ENCODE measurements at places on chromosomes 6 and 20.

DNA sequence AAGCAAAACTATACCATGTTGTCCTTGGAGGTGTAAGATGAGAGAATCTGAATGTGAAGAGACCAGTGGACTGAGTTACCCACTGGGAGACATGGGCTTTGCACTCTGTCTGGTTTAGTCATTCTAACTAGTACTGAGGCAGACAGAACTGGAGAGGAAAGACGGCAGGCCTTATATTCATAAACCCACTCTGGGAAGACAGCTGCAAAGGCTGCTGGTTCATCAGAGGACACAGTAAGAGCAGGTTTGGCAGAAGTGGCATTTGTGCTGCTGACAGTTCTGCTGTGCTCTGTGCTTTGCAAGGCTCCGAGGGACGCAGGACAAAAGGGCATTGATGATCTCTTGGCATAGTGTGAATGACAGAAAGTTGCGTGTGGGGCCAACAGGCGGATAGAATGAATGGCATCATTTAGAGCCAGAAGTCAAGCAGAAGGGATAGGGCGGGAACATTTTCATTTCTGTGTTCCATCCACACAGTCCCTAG, 142.3 kb upstream of the TENT5A start:
- no peak for DNase-seq

DNA sequence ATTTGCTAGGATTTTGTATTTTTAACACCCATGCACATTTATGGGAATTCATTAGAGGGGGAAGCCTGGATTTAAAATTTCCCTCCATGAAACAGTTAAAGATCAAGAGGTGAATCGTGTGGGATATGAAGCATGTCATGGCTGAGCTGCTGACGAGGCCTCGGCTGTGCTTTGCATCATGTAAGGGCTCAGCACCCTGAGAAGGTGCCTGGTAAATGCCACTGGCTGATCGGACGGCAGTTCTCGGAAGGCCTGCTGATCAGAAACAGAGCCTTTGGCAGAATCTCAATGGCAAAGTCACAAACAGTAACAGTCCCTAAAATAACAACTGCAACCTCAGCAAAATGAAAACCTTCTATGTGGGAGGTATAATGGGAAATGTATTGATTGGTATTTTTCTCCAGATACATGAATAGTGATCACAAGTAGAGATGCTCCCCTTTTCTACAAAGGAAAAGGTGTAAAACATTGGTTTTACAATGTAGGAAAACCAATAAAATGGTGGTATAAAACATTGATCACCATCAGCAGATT, 53.0 kb upstream of the FUCA2 start:
- no peak for DNase-seq

- DNase-seq, result no peak
These were observed 269.9 kb upstream of the AGPAT4 start for GRCh38 chr6:161543684-161544309.

- DNase-seq, result no peak
These were observed 25.9 kb downstream of the LYRM4 start for GRCh38 chr6:5234874-5235273.

DNA sequence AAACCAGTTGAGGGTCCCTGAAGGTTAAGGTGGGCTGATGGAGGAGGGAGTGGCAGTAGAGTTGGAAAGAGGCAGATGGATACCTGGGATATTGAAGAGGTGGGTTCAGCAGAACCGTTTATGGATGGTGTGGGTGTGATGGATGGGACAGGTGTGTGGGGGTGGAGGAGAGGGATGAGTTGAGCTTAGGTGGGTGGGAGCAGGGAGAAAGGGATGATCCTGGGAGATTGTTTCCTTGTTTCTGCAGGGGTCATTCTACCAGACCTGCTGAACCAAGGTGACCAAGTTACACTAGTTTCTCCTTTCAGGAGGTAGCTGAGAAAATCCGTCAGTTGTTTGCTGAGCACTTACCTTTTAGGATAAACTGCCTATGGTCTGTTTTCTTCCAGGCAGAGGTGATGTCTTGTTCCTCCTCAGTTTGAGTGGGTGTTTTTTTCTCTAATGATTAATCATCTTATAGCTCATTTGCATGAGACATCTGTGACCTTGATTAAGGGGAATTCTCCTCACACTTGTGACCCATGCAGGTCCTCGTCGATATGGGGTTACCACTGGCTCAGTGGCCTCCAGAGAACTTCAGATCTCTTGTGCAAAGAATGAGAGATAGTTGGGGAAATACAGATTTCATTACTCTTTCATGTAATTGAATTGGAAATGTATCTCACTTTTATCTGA, 53.0 kb downstream of the FARS2 start:
- no peak for DNase-seq

- DNase-seq, result no peak
These were observed 22.3 kb upstream of the BCAS4 start for GRCh38 chr20:50772420-50773185.

DNA sequence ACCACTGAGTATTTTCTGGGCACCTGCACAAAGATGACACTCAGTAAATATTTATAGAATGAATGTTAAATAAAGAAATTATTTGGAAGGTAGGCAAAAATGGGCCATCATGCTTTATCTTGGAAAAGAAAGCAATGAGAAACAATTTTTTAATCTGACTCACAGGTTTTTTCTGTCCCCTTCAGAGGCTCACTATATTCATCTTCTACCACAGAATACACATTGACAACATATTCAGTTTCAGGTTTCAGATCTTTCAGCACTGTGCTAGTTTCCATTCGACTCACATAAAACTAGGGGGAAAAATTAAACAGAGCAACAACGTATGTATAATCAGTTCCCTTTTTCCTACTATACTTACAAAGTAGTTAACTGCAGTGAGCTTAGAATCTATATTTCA, 58.3 kb downstream of the COL12A1 start:
- DNase-seq, result no peak

- no peak for DNase-seq
These were observed 217.5 kb upstream of the TCF21 start for GRCh38 chr6:133671376-133671775.

DNA sequence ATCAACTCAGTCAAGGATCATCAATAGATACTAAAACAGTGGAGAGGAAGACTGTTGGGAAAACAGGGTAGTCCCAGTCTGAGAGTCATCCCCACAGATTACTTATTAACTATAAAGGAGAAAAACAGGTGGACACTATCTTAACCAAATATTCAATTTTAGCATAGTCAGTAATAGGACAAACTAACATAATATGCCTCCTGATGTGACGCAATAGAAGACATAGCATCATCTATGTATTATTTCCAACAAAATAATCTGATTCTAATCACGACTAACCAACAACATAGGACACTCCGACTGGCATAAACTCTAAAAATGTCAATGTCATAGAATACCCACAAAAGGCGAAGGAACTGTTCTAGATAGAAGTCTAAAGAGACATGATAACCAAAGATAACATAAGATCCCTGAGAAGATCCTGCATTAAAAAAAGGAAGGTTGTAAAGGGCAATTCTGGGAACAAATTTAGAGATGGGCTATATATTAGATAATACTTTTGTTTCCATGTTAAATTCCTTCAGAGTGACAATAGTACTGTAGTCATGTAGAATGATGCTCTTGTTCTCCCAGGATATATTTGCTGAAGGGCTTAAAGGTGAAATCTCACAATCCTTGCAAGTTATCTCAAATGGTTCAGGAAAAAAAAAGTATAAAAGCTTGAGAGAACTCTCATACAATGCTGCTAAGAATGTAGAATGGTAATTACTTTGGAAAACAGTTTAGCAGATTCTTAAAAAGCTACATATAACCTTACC, 28.9 kb downstream of the ILRUN start:
- no peak for DNase-seq

DNA sequence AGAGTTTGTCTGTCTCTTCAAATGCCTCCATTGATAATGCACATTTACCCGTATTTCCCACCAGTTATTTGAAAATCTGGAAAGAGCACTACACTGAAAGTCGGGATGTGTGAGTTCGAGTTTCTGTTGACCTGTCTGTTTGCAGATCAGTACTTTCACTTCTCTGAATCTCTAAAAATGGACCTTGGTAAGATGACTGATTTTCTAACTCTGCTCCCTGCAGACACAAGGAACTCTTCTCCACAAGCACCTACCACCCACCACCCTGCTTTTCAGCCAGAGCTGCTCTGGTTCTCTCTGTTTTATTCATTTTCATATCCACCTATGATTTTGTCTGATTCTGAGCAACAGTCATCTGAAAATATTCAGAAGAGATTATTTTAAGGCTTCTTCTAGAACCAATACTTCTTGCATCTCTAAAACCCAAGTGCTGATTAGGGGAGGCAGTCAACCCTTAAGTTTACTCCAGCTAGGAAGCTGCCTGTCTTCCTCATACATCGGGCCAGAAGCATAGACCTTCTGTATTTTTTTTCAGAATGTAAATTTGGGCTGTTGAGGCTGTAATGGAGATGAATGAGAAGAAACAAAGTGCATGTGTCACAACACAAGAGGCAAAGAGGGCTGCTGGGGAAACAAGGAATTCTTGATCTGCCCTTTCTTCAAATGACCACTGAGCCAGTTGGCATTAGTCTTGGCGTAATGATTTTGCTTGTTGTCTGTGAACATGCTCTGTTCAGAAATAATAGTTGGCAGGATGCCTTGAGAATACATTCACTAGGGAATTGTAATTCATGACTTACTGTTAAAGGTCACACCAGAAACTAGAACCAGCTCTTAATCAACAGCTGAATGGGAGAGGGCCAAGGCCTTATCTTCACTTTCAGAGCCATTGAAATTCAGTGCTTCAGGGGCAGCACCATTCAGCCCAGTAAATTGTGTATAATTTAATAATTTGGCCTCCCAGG, 85.4 kb upstream of the MYLIP start:
- no peak for DNase-seq

DNA sequence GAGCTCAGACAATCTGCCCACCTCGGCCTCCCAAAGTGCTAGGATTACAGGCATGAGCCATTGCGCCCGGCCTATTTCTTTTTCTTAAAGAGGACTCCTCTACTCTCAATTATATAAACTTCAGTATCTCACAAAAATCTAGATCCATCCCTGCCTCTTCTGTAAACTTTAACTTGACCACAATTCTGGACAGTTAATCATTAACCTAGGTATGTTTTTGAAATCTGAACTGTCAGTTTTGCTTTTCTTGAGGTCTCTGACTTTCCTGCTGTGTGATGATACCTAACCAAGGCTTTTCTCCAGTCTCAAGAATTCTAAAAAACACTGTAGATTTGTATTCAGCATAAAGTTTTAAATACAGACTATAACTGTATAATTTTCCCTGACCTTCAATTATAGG, 388.2 kb upstream of the SYNCRIP start:
- DNase-seq, result no peak

DNA sequence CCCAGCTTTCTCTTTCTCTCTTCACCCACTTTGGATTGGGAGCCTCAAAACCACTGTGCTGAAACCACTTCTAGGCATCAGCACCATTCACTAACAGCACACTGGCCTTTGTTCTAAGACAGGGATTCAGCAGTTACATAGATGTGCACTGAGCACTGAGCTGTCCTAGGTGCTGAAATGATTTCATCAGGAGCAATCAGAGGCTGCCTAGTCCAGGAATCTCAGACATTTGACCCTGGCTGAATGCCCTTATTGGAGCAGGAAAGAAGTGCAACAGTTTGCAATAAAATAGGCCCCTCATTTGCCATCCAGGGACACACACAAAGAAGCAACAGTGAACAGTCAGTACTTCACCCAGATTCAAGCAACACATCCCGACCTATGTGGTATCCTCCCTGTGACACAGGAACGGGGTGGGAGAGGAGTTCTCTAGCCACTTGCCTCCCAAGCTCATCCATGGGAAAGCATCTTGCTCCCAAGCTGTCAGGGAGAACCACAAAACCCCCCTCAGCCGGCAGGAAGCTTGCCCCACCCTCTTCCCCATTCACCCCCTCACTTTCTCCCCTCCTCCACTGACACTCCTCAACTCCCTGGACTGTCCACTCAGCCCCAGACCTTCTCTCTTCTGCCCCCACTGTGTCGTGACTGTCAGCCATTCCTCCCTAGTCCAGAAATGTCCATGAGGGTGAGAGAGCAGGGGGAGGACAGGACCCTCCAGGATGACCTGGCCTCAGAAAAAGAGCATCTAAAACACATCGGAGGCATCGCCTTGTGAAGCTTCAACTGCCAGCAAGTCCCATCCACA, 304.4 kb downstream of the PREX1 start:
- no peak for DNase-seq

DNA sequence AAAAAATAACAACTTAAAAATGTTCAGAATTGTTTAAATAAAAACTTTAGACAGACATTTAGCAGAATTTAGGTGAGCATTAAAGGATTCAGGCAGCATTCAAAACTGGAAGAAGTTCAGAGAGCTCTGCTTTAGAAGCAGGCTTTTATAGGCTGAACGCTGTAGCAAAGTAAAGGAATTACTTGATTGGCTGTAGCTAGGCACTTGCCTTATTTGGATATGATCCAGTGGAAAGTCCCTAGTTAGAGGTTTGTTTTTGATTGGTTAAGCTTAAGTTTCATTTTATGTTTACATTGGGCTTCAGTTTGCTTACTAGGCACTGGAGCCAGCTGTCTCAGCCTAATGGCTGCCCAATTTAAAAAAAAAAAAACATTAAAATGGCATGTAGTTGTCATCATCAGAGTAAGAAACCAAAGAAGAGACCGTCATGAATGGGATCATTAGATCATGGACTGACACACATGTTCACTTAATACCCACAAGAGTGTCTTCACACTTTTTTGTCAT, 65.1 kb downstream of the CBFA2T2 start:
- peak; percentile 97 for DNase-seq

GRCh38 chr6:55319961-55320695, 7.1 kb upstream of the GFRAL start:
- DNase-seq, result no peak

DNA sequence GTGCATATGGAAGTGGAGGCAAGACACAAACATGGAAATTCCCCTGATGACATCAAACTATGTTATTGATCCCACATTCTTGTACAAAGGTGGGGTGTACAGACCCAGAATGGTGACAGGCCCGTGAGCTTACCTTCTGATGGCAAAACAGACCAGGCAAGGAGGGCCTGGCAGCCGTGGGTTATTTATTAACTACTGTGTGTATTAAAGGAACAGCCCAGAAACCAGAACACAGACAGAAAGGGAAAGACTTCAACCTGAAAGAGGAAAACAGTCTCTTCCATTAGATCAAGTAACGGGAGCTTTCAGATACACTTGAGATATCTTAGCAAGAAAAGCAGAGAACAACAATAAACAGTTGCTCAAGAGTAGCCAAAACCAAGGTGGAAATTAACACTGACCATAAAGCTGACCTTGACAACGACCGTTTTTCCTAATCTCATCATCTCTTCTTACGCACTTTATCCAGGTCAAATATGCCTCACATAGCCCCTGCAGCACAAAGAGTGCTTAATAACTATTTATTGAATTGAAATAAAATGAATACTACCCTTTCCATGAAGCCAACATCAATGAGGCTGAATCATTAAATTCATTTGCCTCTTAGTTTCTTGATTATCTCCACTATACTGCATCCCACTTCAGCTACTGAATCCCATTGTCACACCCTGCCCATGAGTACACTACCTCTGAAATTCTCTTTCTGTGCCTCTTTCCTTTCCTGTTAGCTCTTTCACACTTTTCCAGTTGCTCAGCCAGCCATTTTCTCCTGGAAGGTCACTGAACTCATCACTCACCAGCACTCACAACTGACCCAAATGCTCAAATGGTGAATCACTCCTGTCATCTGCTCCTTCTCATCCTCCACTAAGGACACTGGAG, 67.4 kb downstream of the MOXD1 start:
- no peak for DNase-seq

- no peak for DNase-seq
These were observed at the start of gene HLA-DQA2 for GRCh38 chr6:32741031-32741960. Gene HLA-DQA2 (plus strand): TSS chr6:32741391. CDS start chr6:32741444, 53 bp downstream.

All from SHP77 treated with DMSO at 0.1 percent for 48 hours (cell line).